NCI-H2107 (cell line): ENCODE measurements at places on chromosomes 16 and 17.

DNA sequence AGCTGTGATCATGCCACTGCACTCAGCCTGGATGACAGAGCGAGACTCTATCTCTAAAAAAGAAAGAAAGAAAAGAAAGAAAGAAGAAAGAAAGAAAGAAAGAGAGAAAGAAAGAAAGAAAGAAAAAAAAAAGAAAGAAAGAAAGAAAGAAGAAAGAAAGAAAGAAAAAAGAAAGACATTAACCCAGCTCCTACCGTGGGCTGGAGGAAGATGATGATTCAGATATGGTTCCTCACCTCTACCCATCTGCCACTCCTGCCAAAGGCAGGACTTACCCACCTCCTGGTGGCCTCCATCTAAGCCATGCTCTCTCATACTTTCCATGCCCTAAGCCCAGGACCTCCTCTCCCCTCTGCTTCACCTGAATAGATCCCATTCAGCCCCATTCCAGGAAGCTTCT lies 93.3 kb upstream of the LHX1 start:
- no peak for DNase-seq

DNA sequence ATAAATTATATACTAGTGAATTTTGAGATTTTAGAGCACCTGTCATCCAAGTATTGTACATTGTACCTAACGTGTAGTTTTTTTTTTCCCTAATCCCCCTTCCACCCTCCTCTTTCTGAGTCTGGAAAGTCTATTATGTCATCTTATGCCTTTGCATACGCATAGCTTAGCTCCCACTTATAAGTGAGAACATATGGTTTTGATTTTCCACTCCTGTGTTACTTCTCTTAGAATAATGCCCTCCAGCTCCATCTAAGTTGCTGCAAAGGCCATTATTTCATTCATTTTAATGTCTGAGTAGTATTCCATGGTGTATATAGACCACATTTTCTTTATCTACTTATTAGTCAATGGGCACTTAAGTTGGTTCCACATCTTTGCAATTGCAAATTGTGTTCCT lies 177.0 kb upstream of the C16orf82 start:
- DNase-seq: no peak

DNA sequence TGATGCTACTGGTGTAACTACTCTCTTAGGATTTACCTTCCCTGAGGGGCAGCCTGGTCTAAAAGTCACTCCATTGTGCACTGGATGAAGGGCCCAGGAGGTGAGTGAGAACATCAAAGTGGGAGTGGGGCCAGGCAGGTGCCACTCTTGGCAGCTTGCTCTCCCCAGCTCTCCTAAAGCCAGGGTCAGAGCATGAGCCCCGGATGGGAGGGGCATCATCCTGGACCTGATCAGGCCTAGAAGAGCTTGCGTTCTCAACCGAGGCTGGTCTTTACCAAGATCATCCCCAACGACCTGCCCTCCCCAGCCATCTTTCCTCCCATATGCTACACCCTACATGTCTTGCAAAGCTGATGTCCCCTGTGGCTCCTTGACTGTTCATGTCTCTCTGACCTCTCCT lies 87.1 kb downstream of the AIPL1 start:
- no peak for DNase-seq

DNA sequence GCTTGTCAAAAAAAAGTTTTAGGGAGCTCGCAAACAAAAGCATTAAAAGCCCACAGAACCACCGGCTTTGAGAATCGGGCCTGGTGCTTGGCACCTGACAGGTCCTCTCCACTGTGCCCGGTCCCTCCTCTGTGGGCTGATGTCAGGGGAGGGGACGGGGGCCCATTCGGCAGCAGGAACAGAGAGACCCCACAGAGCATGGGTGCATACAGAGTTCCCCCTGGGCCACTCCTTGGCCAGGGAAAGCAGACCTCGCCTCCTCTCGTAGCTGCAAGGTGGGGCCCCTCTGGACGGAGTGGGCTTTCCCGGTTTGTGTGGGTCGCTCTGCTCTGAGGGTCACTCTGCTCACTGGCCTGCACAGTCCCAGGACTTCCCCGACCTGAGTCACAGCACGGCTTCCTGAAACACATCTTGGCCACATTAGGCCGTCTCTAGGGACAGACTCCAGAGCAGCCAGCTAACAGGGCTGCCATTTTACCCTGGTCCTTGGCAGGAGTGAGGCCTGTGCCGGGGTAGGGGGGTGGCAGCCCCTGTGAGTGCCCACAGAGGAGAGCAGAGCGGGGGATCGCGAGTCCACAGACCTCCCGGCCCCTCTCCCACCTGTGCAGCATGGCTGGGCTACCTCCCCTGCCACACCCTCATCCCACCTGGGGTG lies 11.1 kb downstream of the CBFA2T3 start:
- no peak for DNase-seq

- no peak for DNase-seq
Measured at GRCh38 chr16:15658149-15658548, 8.1 kb downstream of the NDE1 start.
